ENCODE measurements at places on chromosomes 12 and 14.

DNA sequence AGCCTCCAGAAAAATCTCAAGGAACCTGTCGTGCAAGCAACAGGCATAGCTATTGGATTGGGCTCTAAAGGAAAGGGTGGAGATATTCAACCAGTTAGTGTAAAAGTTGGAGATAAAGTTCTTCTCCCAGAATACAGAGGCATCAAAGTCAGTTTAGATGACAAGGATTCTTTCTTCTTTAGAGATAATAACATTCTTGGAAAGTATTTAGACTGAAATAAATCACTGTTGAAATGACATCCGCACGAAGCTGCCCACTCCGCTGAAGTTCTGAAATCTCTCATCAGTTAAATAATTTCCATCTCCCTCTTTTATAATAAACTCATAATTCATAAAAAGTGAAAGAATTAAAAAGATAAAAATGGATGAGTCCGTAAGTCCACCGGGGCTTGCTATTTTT is 1354.9 kb upstream of the TMEM132C start:
- DNase-seq = no peak

DNA sequence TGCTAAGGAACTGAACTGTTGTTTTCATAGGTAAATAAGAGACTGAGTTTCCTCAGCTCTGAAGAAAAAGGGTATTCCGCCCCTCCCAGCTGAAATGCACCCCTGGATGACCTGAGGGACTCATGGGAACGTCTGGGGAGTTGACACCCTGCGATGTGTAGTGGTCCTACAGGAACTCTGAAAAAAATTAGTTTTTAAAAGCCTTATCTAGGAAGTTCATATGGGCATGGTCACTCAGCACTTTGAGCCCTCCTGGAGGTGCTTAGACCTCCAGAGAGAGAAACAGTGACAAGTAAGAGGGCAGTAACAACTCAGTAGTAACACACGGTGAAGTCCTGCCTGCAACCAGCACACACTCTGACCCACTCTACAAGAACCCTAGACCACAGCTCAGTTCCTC is 91.2 kb upstream of the CNOT2 start:
- no peak for DNase-seq

- no peak for DNase-seq
Measured at GRCh38 chr12:96015672-96016071, 19.5 kb upstream of the HAL start.

DNA sequence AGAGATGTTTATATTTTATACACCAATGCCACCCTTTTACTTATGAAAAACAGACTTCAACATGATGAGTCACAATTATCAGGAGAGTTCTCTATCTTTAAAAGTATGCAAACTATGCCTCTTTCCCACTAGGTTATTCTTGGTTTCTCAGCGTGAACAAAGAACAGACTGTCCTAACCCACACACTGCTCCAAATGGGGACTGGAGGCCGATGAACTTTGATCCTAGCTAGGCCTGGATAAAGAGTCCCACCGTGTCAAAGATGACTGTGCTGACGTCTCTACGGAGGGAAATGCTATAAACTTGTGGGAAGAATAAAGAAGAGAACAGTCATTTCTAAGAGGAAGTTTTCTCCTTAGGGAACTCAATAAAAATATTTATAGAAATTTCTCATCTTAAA is 160.1 kb downstream of the EPS8 start:
- peak; percentile 97 for DNase-seq

- no peak for DNase-seq
Measured at GRCh38 chr12:58166643-58167042, 225.3 kb downstream of the ATP23 start.

- DNase-seq = no peak
Measured at GRCh38 chr12:3315201-3315661, 175.8 kb upstream of the PRMT8 start.

- DNase-seq = no peak
Measured at GRCh38 chr12:6093764-6094163, 30.7 kb downstream of the VWF start.

GRCh38 chr12:77189458-77189857 is 124.1 kb upstream of the E2F7 start:
- DNase-seq = no peak

GRCh38 chr12:64125913-64126312 is 96.2 kb downstream of the KICS2 start:
- DNase-seq = no peak
